ENCODE measurements at places on chromosomes 1 and 21.

- DNase-seq: peak; percentile 94
Measured at GRCh38 chr21:34845521-34846451, 177.0 kb downstream of the CLIC6 start.

DNA sequence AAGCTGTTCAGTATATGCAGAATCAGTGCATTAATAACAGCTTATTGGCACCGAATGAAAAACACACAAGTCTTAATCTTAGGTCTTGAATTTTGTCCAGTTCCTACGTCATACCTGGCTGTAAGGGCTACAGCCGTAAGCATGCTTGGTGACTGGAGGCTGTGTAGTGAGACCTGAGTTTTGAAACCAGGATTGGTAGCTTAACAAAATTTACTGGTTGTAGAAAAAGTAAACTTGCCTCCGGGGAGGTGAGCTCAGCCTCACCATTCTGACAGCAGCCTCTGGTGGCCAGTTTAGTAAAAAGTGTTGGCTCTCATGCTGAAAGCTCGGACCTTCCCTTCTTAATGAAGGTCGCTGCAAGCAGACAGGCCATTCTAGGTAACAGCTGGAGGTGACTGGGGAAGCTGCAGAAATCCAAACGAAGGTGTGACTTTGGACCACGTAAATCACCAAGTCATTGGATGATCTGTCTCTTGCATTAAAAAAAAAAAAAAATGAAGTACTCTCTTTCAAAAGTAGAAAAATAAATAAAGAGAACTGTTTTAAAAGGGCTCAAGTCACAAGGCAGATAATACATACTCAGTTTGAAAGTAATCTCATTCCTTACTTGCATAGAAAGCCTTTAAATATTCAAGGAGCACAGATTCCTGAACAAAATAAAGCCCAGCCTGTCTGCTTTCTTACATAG, 48.9 kb downstream of the HLCS start:
- DNase-seq: peak; percentile 60

GRCh38 chr1:229940684-229941083, 126.4 kb upstream of the GALNT2 start:
- DNase-seq: no peak

- DNase-seq: peak; percentile 79
Measured at GRCh38 chr1:106659490-106660244, 396.8 kb upstream of the PRMT6 start.

DNA sequence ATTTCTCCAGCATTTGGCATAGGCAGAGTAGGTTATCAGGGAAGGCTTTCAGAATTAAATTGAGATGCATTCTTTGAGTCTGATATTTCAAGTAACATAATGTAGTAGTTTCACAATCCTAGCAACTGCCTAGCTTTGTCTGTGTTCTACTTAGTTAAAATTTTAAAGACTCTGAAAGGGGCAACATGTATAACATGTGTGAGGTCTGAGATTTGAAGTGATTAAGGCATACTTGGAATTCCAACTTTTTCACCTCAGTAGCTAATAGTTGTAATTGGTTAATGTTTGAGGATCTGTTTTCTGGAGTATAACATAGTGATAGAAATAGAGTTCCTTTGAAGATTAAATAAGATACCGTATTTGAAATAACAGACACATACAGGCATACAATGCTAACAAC, 335.2 kb upstream of the BEND5 start:
- no peak for DNase-seq

GRCh38 chr1:29682919-29683295, 446.6 kb downstream of the PTPRU start:
- no peak for DNase-seq

DNA sequence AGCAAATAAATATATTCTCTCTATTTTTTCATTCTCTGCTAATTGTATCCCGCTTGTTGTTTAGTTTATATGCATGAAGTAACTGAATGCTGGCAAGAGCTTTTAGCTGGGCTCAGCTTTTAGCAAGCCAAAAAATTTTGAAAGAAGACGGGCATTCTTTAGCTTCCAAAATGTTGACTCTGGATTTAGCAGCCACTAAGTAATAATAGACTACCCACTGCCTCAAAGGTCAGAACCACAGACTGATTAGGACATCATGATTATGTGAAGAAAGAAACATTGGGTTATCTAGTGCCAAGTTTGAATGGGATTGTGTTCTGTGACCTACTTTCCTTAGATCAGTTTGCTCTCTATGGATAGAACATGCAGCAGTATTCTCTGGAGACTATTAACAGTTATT, 80.3 kb upstream of the DPH5 start:
- no peak for DNase-seq

GRCh38 chr1:228271701-228272251, 63.9 kb downstream of the OBSCN start:
- DNase-seq: no peak

DNA sequence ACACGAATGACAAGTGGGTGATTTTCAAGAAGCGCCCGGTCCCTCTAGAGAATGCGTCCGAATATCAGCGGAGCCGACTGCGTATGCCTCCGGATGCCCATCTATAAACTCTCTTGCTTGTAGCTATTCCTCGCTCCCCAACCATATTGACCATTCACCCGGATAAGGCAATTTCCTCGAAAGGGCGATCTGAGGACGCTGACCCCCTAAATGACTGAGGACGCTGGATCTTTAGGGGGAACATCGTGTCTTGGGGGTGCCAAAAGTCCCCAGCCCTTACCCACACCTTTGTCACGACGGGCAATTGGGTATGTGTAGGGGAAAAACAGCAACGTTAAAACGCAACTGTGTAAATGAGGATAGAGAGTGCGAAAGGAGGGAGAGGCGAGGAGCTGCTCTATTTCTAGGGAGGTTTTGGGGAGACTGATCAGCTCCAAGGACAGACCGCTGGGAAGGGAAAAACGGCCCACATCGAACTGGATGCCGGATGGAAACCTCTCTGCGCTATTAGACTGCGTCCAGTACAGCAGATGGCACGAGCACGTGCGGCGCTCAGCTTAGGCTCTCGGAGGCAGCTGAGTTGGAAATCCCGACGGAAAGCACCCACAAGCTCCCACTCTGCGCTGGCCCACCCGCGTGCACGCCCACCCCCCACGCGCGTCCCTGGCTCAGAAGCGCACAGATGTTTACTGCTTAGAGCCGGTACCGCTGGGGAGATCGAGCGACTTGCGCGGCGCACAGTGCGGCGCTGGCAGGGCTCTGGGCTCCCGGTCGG, 2.9 kb upstream of the PRRX1 start:
- DNase-seq: no peak

DNA sequence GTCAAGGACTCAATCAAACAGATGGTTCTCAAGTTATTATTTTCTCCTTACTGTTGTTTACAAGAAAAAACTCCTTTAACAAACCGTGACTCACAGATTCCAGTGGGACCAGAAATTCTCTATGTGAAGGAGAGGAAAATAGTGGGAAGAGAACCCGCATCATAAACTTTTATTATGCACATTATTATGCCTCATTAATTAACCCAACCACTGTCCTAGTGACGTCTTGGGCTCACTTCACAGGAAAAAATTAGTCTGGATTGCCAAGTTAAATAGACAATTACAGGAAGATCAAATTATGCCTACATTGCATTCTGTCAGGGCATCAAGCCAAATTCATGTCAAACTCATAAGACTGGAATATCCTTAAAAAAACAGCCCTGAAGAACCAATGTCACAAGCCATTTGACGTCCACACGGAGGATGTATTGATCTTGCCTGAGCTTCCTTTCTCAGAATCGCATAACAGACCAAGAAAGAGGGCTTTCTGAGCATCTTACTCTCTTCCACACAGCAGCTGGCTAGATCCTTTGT, 347.8 kb downstream of the DUSP10 start:
- DNase-seq: peak; percentile 43

GRCh38 chr1:207218512-207219362, 102.7 kb upstream of the CD55 start:
- peak; percentile 66 for DNase-seq

DNA sequence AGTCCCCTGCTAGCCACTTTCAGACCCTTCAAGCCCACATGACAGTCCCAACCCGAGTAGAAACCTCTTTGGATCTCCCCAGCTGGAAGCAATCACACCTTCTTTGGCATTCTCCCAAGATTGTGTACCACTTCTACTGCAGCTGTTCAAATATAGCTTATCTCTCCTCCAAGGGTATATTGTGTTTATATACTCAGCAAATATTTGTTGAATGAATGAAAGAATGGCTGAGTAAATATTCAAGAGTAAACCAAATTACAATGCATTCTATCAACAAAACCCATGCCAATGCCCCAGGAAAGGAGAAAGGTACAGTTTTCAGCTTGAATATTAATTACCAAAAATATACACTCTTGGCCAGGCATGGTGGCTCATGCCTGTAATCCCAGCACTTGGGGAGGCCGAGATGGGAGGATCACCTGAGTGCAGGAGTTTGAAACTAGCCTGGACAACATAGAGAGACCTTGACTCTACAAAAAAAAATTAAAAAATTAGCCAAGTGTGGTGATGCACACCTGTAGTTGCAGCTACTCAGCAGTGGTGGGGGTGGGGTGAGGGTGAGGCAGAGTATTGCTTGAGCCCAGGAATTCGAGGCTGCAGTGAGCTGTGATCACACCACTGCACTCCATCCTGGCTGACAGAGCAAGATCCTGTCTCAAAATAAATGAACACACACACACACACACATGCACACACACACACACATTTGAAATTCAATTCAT, 68.5 kb downstream of the NIBAN1 start:
- peak; percentile 64 for DNase-seq

DNA sequence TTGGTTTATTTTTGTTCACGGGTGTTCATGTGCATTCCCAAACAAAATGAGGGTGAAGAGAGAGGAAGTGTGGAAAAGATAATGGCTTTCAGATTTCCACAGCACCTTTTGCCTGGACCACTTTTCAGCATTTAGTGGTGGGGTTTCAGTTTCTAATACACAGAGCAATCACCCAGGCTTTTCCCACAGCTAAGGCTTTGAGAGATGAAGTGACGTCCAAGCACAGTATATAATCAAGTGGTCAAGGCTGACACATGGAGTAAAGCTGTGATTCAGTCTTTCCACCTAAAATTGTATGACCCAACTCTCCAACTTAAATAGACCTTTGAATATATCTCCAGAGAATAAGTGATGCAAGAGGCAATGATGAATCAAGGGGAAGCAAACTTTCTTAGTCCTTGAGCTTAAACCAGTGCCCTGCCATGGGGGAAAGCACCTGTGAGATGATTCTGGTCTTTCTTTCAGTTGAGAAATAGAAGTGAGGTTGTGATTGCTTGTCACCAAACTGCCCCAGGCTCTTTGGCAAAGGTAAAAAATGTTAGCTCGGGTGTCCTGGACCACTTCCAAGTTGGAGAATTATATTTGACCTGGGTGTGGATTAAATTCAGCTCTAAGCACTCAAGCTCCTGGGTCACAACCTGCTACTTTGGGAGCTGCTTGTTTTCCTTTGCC, 2.4 kb upstream of the PIK3R3 start:
- peak; percentile 95 for DNase-seq

DNA sequence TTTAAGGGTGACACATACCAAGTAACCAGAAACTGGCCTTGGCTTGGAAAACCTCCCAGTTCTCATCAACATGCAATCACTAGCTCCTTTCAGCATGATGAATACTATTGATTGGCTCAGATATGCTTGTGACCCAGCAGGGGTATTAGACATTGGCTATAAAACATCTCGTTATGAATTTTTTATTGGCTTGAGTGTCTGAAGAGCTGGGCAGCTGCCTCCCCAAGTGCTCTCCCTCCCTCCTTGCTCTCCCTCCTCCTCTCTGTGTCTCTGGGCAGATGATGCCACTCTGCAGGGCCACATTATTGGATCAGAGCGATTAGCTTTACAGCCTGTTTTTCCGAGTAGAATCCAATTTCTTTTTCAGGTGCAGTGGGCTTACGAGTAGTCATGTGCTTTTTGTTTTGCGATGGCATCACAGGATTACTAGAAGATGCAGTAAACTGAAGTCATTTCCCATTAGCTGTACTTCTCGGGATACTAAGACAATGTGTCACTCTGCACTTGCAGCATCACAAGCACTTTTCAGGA, 79.3 kb upstream of the ATF3 start:
- DNase-seq: no peak

- DNase-seq: no peak
Measured at GRCh38 chr1:30742963-30743559, 14.5 kb downstream of the LAPTM5 start.

DNA sequence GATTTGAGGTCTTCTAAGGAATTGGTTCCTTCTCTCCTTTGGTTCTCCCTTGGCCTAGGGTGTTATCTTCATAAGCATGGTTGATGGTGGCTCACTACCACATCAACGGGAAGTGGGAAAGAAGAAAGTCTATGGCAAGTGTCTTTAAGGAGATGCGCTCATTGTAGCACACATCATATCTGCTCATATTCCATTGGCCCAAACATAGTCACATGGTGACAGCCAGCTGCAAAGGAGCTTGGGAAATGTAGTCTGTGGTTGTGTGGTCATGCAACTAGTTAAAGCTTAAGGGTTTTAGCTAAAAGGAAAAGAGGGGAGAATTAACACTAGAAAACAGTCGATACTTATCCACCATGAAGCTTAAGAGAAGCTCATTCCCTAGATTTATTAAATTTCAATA, 11.4 kb upstream of the MRPS6 start:
- DNase-seq: peak; percentile 51

- no peak for DNase-seq
Measured at GRCh38 chr1:113416496-113416895, 26.2 kb downstream of the MAGI3 start.

DNA sequence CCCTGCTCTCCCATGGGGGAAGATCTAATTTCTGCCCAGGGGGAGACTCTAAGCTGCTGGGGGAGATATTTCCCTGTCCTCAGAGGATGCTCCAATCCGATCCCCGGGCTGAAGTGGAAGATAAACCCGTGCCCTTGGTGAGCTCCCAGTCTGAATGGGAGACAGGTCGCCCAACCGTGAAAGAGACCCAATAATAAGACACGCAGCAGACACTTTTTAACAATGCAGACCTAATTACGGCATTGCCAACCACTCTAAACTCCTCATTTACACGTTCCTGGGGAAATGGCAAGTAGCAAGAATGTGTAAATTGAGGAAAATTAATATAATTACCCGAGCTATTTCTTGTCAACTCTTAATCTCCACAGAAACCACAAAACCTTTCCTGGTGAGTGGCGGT, 48.7 kb upstream of the ACTL8 start:
- no peak for DNase-seq

DNA sequence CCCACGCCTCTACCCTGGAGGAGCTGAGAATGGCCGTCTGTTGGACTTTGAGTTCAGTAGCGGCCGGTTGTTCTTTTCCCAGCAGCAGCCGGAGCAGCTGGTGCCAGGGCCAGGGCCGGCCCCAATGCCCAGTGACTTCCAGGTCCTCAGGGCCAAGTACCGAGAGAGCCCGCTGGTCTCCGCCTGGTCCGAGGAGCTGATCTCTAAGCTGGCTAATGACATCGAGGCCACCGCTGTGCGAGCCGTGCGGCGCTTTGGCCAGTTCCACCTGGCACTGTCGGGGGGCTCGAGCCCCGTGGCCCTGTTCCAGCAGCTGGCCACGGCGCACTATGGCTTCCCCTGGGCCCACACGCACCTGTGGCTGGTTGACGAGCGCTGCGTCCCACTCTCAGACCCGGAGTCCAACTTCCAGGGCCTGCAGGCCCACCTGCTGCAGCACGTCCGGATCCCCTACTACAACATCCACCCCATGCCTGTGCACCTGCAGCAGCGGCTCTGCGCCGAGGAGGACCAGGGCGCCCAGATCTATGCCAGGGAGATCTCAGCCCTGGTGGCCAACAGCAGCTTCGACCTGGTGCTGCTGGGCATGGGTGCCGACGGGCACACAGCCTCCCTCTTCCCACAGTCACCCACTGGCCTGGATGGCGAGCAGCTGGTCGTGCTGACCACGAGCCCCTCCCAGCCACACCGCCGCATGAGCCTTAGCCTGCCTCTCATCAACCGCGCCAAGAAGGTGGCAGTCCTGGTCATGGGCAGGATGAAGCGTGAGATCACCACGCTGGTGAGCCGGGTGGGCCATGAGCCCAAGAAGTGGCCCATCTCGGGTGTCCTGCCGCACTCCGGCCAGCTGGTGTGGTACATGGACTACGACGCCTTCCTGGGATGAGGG, 28.5 kb upstream of the SPSB1 start:
- no peak for DNase-seq
